T-helper 1 cell (primary cell): ENCODE measurements at places on chromosomes 1 and 21.

- no peak for DNase-seq
Measured at GRCh38 chr1:213858581-213858980, 129.2 kb upstream of the PROX1 start.

DNA sequence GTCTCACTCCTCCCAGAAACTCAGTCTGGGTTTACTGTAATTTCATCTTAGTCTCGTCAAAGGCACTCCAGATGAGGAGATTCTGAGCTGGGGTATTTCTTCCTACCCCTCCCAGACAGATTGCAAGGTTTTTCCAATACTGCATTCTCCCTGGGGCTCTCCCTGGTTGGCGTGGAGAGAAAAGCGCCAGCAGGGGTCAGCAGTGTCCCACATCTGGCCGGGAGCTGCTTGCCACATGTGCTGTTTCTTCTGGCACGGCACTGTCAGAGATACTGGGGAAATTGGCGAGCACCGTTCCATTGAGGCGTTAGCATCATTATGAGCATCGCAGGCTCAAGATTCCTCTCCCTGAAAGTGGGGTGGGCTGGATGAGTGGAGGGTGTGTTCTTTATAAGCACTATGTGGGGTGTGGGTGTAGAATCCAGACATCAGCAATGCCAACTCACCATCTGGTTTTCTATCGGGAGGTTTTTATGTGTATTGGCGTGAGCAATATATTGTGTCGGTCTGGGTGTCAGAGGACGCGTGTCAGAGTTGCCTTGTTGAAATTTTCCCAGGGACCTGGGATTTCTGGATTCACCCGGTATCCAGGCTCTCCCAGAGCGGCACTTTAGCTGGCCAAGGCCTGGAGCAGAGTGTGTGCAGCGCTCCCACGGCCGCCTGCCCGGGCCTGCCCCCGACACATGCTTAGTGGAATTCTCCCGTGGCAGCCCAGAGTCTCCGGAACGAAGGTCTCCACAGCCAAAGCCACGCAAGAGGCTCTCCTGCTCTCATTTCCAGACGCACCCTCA is 8.0 kb upstream of the NAV1 start:
- no peak for DNase-seq

DNA sequence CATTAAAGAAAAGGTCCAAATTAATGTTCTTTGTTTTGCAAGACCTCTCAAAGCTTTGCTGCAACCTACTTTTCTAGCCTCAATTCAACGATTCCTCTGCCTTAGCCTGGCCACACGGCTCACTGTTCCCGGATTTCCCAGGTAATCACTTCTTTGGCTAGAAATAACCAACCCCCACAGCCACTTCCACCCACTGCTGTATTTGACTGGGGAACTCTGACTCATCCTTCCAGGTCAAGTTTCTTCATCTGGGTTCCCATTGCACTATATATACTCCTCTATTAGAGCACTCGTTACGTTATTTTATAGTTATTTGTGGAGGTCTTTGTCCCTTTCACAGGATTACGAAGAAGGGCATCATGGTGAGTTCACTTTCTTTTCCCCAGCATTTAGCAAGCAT is 185.9 kb downstream of the CACNA1E start:
- DNase-seq = no peak

DNA sequence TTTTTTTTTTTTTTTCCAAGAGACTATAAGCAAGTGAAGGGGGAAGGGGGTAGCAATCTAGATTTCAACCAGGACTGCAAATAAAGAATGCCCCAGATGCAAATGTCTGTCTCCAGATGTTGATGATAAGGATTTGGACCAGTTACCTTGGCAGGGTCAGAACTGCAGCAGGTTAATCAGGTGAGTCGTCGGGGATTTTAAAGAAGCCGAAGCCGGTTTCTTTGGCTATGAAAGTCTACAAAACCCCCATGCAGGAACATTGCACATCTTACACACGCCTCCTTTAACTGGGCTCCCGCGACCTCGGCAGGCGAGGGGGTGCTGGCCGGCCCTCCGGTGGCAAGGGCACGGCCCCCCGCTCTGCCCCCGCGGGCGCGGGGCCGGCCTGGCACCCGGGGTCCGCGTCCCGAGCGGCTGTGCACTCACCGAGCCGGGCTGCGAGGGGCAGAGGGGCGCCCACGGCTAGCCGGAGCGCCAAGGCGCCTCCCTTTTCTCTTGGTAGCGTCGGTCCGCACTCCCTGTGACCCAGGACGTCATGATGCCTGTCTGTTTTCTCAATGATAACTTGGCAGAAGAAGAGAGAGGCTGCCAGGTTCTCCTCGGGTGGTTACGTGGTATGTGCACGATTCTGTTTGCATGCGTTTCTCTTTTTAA is 366.3 kb upstream of the ESRRG start:
- DNase-seq = no peak
